Smooth muscle cell of the pulmonary artery (primary cell): ENCODE measurements at places on chromosomes 7 and 10. TPM values are rescaled to one million over a fixed set of nuclear protein-coding genes. Genes with fewer than 3 reads are reported as not detected.

VSTM4 gene
- 2.8 and 8.2 TPM in 2 replicates for total RNA-seq

TMEM270 gene
- total RNA-seq, result not detected in 2 replicates

ERVW-1 gene
- not detected in 2 replicates for total RNA-seq

RPA3 gene
- 6.8 and 15.4 TPM in 2 replicates for total RNA-seq

MRPS16 gene
- 43.9 and 50.1 TPM in 2 replicates for total RNA-seq
